CD8-positive, alpha-beta memory T cell (primary cell): ENCODE measurements at places on chromosomes 7 and 10. TPM values are rescaled to one million over a fixed set of nuclear protein-coding genes. Genes with fewer than 3 reads are reported as not detected.

DNA sequence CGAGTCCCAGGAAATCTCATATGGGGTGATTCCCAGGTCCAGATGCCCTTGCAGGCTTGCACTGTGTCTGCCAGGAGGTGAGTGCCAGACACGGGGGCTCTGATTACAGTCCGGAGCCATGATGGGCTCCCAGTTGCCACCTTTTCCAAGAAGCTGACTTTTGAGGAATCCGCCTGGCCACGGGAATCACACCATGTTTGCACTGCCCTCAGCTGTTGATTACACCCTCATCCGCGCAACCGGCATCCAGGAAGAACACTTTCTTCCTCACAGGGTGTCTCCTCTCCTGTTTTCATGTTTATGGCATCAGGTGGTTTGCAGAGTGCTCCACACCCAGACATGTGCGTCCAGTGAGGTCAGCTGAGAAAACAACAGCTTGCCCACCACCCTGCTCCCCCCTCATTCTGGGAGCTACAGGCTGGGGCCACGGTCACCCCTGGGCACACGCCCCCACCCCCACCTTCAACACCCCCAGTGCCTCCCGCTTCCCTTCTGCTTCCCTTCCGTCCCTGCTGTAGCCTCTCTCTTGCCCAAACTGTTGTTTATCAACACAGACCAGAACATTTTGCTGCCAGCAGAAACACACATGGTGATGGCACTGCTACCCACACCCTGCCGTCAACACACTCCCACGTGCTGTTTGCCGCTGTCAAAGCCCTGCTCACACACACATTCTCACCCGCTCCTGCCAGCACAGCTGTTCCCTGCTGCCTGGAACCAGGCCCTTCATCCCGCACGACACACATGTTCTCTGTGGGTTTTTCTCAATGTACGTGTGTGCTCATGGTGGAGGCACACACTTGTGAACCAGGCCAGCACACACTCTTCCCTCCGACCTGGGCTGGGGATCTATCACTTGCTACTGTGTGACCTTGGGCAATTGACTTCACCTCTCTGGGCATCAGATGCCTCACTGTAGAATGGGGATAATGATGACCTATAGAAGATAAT lies 35.8 kb downstream of the DDIT4 start:
- DNase-seq = no peak

DNA sequence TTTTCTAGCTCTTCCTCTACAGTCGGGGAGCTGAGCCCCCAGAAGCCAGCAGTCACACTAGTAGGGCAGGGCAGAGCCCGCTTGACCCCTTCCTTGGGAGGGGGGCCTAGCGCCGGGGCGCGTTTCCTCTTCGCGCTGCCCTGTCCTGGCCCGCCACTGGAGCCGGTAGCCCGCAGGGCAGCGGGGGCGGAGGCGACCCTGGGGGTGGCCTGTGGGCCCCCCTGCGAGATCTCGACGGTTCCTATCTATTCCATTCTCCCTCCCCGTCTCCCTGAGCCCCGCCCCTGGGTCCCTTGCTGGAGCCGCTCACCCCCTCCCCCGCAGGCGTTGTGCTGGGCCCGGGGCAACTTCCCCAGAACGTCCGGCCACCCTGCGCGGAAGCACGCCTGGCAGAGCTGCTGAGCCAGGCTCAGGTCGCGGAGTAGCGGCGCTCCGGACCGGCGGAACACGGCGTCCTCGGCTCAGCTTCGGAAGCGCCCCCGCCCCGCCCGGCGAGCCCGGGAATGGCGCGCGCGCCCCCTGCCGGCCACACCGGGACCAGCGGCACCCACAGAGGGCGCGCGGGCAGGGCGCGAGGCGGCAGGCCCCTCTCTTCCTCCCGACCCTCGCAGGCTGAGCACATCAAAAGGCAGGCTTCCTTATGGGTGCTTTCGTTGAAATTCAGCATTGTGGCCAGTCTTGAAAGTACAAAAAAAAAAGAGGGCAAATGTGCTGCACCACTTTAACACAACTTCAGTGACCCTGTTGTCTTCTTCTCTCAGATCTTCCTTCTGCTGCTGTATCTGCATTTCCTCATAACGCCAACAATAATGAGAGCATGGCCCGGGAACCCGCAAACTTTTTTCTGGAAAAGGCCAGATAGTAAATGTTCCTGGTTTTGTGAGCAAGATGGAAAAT lies 327.6 kb downstream of the TNS3 start:
- no peak for DNase-seq

DNA sequence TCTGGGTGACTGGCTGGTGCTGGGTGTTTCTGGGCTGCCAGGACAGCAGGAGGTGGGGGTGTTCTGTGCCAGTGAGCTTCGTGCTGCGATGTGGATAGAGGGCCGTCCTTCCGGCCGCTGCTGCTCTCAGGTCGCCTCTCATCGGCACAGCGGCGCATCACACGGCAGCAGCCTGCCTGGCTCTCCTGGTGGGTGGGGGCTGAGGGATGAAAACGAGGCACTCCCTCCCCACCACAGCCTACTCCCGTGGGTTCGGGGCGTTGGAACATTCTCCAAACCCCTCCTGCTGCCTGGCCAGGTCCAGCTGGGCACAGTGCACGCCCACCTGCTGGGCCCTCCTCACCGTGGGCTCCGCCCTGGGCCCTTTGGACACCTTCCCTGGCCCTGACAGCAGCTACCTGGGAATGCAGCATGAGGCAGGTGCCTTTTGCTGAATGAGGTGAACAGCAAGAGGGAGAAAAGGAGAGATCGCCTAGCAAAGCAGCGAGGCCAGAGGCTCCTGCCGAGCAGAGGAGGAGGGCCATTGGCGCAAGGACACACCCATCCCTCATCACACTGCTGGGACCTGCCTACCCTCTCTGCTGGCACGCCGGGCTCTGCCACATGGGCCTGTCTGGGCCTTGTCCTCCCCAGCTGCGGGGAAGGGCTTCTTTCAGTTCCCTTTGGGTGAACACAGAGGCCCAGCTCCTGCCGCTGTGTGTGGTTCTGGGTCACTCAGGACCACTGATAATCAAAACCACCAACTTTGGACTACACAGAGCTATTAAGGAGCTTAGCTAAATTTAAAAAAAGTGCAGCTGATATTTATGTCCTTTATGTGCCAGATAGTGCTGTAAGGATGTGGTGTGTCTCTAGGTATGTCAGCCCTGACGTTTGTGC lies 33.4 kb downstream of the INPP5A start:
- peak; percentile 34 for DNase-seq

DNA sequence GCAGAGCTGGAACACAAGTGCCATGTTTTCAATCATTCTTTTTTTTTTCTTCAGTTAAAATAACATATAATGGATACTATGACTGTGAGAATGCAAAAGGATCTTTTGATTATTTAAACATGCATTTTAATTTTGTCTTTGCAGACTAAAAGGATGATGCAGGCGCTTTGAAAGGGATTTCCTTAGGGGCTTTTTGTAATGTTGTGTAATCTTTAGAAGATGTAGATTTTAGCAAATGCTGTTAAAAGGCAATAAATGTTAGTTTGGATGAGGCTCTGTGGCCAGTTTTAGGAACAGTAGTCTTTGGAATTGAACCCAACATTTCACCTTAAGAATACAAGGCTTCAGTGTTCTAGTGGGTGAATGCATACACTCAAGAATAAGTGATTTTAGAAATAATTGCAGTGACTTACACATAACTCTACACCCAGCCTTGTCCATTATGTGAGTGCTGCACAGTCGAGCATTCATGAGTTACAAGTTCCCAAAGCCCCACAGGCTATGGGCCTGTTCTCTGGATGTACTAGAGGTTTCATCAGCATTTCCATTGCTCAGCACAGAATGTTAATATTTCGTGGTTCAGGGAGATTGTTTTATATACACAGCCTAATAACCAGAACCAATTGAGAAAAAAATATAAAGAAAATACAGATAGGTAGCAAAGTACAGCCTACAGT lies 11.6 kb downstream of the PAPSS2 start:
- DNase-seq = no peak

DNA sequence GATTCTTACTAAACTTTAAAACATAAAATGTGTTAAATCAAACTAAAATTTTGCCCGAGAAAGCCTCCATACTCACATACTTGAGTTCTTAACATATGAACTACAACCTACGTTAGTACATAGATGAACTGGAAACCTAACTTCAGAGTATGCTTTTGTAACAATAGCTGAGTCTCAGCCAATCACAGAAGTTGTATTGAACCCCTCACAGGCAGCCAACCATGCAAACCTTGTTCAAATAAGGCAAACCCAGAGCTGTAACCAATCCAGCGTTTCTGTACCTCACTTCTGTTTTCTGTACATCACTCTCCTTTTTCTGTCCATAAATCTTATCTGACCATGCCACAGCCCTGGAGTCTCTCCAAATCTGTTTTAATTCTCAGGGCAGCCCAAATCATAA lies 157.3 kb upstream of the COL1A2 start:
- DNase-seq = no peak

GRCh38 chr7:13496976-13497375 lies 492.5 kb downstream of the ETV1 start:
- no peak for DNase-seq

GRCh38 chr7:70614237-70615045 lies 517.5 kb upstream of the GALNT17 start:
- DNase-seq = no peak

Gene MMD2
- not detected for total RNA-seq

DNA sequence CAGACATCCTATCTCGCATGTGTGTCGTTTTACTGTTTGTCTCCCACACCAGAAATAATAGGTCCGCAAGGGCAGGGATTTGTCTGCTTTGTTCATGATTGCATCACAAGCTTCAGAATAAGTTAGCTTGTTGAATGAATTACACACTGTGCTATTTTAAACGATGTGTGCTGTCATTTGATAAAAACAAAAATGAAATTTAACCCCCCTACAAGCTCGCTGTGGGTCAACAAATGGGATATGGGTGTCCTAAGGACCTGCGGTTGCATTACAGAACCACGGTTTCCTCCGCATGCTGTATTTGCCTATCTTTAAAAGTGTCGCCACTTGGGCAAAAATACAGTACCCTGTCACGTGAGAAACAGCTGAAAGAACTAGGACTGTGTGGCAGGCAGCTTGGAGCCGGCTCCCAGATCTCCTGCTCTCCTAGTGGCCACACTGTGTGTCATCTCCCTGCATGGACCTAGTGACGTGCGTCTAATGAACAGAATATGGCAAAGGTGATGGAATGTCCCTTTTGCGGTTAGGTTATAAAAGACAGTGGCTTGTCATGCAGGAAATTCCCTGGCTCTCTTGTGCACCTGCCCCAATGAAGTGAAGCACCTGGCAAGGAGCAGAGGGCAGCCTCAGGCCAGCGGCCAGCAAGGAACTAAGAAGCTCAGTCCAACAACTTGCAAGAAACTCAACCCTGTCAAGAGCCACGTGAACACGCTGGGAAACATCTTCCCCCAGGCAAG lies 32.9 kb upstream of the CRYGN start:
- DNase-seq = no peak

Gene HOXA4
- 0.11 TPM for total RNA-seq

DNA sequence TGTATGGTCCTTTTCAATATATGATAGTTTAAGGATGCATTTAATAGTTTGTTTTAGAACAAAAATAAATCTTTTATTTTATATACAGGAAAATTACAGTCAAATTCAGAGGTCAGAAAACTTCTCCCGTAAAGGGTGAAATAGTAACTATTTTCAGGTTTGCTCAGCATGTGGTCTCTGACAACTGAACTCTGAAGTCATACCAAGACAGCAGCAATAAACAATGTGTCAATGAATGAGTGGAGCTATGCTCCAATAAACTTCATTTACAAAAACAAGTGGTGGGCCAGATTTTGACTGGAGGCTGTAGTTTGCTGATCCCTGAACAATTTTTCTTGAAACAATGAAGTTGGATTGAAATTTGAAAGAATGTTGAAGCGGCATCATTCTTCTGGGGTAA lies 123.6 kb downstream of the ZNF248 start:
- no peak for DNase-seq

DNA sequence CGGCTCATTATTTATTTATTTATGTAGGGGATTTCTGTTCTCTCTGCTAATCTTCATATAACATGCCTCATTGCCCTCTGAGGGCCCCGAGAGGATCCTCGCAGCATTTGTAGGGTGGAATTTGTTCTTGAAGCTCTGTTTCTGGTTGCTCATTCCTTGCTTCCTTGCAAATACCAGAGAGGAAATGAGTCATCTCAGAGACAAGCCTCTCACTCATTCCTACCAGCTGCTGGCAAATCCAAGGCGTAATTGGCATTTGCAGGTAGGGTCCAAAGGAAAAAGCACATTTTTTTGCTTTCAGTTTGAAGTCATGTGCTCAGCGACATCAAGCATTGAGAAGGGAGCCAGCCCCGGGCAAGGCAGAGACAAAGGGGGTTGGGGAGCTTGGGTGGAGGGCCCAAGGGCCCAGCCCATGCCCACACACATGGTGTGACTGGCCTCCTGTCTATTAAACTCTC lies 501.6 kb downstream of the GALNT17 start:
- no peak for DNase-seq

DNA sequence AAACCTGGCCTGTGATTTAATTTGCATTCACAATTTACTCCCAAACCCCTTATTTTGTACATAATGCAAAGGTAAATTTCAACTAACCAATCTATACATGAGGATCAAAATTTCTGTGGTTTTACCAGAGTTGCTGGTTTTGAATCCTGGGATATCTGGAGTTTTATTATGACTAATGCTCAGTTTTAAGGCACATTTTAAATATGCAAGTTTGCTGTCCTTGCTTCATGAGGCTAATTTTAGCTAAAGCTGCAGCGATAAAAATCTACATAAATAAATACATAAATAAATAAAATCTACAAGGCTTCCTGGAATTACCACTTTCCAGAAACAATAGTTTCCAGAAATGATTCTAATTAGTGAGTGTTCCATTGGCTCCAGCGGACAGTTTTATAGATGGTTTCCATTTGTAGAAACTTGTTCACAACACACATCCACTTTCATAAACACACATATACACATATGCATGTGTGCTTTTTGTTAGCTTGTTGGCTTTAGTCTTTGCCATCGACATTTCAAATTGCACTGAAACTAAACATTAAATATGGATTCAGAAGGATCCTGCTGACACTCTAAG lies 339.5 kb upstream of the NRP1 start:
- no peak for DNase-seq

- DNase-seq = no peak
Measured at GRCh38 chr10:17088118-17088806, 41.3 kb downstream of the CUBN start.

Gene PFKP
- total RNA-seq = 187 TPM

DNA sequence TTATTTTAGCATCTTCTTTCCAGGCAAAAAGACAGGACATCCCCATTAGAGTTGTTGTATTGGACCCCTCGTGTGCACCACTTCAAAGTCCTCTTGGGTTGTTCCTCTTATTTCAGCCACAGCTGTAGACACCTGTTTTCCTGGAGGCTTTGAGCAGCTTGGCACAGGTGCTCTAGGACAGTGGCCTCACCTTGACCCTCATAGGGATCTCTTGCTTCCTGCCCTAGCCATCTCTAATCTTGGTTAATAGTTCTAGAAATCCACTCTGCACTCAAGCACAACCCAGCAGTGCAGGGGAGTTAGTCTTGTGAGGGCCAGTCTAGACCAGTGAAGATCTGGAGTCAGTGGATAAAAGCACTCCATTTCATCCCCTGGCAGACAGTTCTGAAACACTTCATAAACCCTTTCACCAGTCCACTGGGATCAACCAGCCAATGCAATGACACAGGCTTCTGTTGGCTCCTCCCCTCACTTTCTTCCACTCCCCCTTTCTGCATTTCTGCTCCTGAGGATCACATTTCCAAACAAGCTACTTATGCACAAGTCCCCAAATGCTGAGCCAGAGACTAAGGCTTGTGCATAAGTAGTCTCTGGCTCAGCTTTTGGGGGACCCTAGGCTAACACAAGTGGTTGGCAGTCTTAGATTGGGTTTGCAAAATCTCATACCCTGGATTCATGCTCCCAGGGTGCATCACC lies 131.5 kb upstream of the LAMB4 start:
- no peak for DNase-seq

- peak; percentile 4 for DNase-seq
Measured at GRCh38 chr10:79059859-79060379, 8.8 kb upstream of the ZMIZ1 start.

Gene AKR1C2
- total RNA-seq = not detected

GRCh38 chr7:142500366-142500765 lies 242.5 kb upstream of the PRSS58 start:
- DNase-seq = no peak
